ENCODE measurements at places on chromosomes 4 and X. TPM values are rescaled to one million over a fixed set of nuclear protein-coding genes. Genes with fewer than 3 reads are reported as not detected.

Gene CXCL8
- polyA plus RNA-seq, result 0.37 TPM

Gene AKAP14
- polyA plus RNA-seq, result not detected

Gene RASSF6
- polyA plus RNA-seq, result 18.4 TPM

Gene EPGN
- polyA plus RNA-seq, result not detected

Gene SPANXA1
- not detected for polyA plus RNA-seq

Data from brain (organoid and tissue), 16 donors.